Endothelial cell (in vitro differentiated cells): ENCODE measurements at places on chromosomes 3 and 15. TPM values are rescaled to one million over a fixed set of nuclear protein-coding genes. Genes with fewer than 3 reads are reported as not detected.

DNA sequence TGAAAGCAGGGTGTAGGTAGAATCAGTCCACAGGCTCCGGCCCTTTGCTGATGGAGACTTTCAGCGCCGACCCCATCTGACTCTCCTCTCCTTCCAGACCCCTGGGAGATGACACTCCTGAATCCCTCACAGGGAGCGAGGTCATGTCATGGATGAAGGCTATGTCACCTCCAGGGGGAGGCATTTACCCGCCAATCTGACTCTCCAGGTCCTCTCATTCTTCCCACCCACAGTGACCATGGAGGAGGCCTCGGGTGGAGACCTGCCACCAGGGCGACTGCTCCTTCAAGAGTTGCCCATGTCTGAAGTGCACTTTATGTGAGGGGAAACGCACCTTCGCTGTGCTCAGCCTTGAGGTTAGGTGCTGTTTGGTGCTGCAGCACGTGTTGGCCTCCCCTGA is 112.7 kb downstream of the KLF13 start:
- H3K27me3 ChIP-seq, result peaks cover 13% of the 10 kb centered on the region
- DNase-seq, result peak; percentile 62
- H3K36me3 ChIP-seq, result no peaks in the 10 kb centered on the region
- peaks cover 20% of the 10 kb centered on the region for H3K4me1 ChIP-seq
- no peak overlapping the region for H3K4me3 ChIP-seq

DNA sequence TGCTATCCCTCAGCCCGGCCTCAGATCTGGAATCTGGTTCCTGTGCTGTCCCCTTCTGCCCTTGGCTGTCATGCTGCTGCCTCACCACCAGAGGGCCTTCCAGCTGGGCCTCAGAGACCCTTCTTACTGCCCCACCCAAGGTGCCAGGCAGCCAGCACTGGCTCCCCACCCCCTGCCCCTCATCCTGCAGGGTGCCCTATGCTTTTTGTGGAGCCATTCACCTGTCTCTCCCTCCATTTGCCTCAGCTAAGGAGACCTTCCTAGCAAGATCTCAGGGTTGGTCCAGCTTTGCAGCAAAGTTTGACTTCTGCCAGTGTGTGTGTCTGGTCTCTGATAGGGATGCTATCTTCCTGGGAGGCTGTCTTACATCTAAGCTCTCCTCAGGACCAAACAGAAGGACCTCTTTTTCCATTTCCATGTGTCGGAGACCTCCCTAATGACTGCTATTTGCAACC is 1.9 kb upstream of the VWA5B2 start:
- no peak overlapping the region for H3K4me3 ChIP-seq
- H3K36me3 ChIP-seq, result peaks cover 8% of the 10 kb centered on the region
- no peak overlapping the region for H3K27ac ChIP-seq
- peaks cover 11% of the 10 kb centered on the region for H3K4me1 ChIP-seq

- H3K4me1 ChIP-seq, result peaks cover 2% of the 10 kb centered on the region
- H3K27ac ChIP-seq, result no peak overlapping the region
- H3K4me3 ChIP-seq, result no peak overlapping the region
- no peaks in the 10 kb centered on the region for H3K36me3 ChIP-seq
Observed at GRCh38 chr15:47731230-47731629, 13.9 kb downstream of the SEMA6D start.

DNA sequence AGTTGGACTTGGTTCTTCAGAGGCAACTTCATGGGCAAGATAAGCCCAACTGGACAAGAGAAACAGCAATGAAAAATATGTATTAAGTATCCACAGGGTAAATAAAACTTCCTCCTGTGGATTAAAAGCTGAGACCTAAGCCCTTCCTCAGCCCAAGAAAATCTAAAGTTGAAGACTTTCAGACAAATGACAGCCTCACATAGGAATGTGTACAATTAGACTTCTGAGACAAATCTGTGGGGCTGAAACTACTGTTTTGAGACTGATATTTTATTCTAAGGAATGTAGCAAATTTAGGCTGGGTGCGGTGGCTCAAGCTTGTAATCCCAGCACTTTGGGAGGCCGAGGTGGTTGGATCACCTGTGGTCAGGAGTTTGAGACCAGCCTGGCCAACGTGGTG is 74.2 kb upstream of the IL12A start:
- H3K27ac ChIP-seq, result no peak overlapping the region
- DNase-seq, result no peak
- H3K4me1 ChIP-seq, result peaks cover 5% of the 10 kb centered on the region
- H3K4me3 ChIP-seq, result no peak overlapping the region
- no peaks in the 10 kb centered on the region for H3K36me3 ChIP-seq

DNA sequence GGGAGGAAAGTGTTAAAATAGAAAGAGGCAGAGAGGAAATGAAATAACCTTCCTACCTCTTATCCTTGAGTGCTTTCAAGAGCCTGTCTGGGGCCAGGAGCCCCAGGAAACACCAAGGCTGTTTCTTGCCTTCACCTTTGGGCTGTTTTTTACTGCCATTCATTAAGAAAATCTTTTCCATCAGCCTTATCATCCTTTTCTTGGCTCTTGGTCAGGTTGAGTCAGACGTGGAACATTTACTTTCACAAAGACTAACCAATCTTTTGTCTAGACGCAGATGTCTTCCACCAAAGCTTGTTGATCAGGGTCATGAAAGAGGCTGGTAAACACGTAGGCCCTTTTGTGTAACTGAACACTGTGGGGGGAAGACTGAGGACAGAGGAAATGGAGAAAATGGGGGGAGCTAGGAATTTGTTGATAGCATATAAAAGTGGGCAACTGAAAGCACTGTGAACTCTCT is 151.0 kb upstream of the THBS1 start:
- H3K4me1 ChIP-seq, result peaks cover 10% of the 10 kb centered on the region
- H3K4me3 ChIP-seq, result no peak overlapping the region
- peaks cover 4% of the 10 kb centered on the region for H3K27me3 ChIP-seq
- no peaks in the 10 kb centered on the region for H3K36me3 ChIP-seq
- no peak for DNase-seq

PRSS50 gene
- total RNA-seq, result 0.38 TPM

DNA sequence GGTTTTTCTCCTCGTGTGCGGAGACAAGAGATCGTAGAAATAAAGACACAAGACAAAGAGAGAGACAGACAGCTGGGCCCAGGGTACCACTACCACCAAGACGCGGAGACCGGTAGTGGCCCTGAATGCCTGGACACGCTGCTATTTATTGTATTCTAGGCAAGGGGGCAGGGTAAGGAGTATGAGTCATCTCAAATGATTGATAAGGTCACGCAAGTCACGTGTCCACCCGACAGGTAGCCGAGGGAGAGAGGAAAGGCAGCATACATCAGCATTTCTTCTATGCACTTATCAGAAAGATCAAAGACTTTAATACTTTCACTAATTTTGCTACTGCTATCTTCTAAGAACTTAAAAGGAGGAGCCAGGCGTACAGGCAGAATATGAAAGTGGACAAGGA is 28.2 kb downstream of the MYL3 start:
- H3K4me1 ChIP-seq, result no peaks in the 10 kb centered on the region
- H3K27me3 ChIP-seq, result peaks cover 2% of the 10 kb centered on the region
- H3K4me3 ChIP-seq, result no peak overlapping the region
- H3K36me3 ChIP-seq, result peaks cover 20% of the 10 kb centered on the region
- H3K27ac ChIP-seq, result no peak overlapping the region

- DNase-seq, result no peak
- H3K27me3 ChIP-seq, result no peaks in the 10 kb centered on the region
- H3K36me3 ChIP-seq, result no peaks in the 10 kb centered on the region
- no peak overlapping the region for H3K27ac ChIP-seq
- no peak overlapping the region for H3K4me3 ChIP-seq
Observed at GRCh38 chr3:68819361-68819760, 113.0 kb downstream of the TAFA4 start.

DNA sequence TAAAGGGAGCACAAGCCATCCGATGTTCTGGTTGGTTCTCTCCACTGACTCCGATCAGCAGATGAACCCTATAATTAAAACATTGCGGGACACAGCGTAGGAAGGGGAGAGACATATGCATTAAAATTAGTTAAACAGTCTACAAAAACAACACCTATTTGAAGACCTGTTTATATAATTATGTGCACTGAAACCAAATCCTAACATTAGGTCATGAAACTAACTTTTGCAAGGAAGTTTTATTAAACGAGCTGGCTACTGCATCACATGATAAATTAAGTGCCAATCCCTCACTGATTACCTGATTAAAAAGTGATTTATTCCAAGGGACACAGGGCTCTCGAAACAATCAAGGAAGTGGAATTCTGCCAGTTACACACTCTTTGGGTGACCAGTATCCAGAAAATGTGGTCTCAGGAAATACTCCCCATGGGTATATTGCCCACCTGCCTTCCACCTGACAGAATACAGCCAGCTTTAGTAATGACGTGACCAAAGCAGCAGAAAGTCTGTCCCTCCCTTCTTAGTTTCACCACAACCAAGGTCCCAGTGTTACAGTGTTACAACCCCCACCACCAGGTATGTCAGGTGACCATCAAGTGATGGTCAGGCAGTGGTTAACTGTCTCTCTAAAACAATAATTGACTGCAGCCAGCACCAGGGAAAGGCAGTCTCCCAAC is 69.5 kb downstream of the HERC1 start:
- no peak overlapping the region for H3K4me3 ChIP-seq
- H3K36me3 ChIP-seq, result peaks cover 6% of the 10 kb centered on the region
- peaks cover 3% of the 10 kb centered on the region for H3K27me3 ChIP-seq
- H3K27ac ChIP-seq, result peak overlapping the region; percentile 27
- peaks cover 32% of the 10 kb centered on the region for H3K4me1 ChIP-seq
- DNase-seq, result no peak

AHSG gene
- not detected for total RNA-seq

DNA sequence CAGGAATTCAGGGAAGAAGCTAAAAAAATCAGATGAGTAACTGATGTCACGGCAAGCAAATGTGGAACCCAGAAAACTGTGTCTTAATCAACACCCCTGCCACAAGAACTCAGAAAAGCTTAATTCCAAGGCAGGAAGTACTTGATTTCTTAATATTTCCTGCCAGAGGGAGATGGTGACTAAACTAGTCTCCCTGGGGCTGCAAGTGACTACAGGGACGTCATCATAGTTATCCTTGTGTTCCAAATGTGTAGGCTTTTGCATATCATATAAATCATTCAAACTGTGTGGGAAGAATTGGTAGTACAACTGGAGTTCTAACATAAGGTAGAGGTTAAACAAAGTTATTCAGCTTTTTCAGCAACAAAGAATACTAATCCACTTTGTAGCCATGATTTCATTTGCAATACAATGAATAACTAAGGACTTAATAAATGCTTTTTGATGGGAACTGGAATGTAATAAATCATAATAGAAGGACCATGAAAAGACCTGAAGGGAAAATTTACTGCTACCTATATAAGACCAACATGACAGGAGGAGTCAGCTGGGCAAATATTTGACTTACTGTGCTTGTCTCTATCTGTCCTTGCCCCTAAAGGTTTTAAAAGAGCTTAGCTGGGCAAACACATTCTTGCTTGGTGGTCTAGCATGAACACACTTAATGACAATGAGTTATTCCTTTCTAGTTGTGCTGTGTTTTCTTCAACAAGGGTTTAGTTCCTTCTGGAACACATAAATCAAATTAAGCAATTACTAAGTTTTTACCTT is 76.0 kb upstream of the NECTIN3 start:
- no peaks in the 10 kb centered on the region for H3K27me3 ChIP-seq
- no peaks in the 10 kb centered on the region for H3K36me3 ChIP-seq
- no peak overlapping the region for H3K4me3 ChIP-seq
- H3K4me1 ChIP-seq, result peaks cover 4% of the 10 kb centered on the region
- no peak for DNase-seq

- peak; percentile 18 for DNase-seq
- H3K4me1 ChIP-seq, result peaks cover 26% of the 10 kb centered on the region
- H3K4me3 ChIP-seq, result no peak overlapping the region
- no peak overlapping the region for H3K27ac ChIP-seq
- H3K36me3 ChIP-seq, result no peaks in the 10 kb centered on the region
Observed at GRCh38 chr15:52803467-52804306, 13.6 kb upstream of the ONECUT1 start.

- no peak overlapping the region for H3K4me3 ChIP-seq
- H3K27me3 ChIP-seq, result no peaks in the 10 kb centered on the region
- H3K4me1 ChIP-seq, result no peaks in the 10 kb centered on the region
Observed at GRCh38 chr3:109081746-109082510, 36.0 kb downstream of the MORC1 start.

DNA sequence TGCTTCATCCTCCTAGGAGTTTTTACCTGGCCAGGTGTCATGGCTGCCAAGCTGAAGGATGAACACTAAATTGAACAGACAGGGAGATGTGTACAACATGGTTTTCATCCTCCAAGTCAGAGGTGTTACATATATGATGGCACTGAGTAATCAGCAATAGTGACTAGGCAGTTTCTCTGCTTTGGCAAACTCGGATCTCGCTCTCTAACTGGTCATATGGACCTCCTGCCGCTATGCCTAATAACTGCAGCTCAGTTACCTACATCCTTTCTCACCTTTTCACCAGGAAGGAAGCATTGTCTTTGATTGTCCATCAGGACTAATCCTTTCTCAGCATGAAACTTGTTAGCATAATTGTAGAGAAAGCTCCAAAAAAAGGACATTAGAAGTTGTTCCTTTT is 175.9 kb upstream of the PLSCR5 start:
- no peaks in the 10 kb centered on the region for H3K27me3 ChIP-seq
- H3K36me3 ChIP-seq, result no peaks in the 10 kb centered on the region
- H3K27ac ChIP-seq, result no peak overlapping the region
- H3K4me1 ChIP-seq, result no peaks in the 10 kb centered on the region
- H3K4me3 ChIP-seq, result no peak overlapping the region
- no peak for DNase-seq

FBN1 gene
- total RNA-seq, result 54.0 TPM

GRCh38 chr3:124361566-124361965 is 368.7 kb upstream of the UMPS start:
- no peak overlapping the region for H3K4me3 ChIP-seq
- DNase-seq, result no peak
- peaks cover 38% of the 10 kb centered on the region for H3K4me1 ChIP-seq
- peaks cover 7% of the 10 kb centered on the region for H3K27me3 ChIP-seq
- peaks cover 59% of the 10 kb centered on the region for H3K36me3 ChIP-seq

RLBP1 gene
- total RNA-seq, result not detected

CHL1 gene
- total RNA-seq, result not detected

DNA sequence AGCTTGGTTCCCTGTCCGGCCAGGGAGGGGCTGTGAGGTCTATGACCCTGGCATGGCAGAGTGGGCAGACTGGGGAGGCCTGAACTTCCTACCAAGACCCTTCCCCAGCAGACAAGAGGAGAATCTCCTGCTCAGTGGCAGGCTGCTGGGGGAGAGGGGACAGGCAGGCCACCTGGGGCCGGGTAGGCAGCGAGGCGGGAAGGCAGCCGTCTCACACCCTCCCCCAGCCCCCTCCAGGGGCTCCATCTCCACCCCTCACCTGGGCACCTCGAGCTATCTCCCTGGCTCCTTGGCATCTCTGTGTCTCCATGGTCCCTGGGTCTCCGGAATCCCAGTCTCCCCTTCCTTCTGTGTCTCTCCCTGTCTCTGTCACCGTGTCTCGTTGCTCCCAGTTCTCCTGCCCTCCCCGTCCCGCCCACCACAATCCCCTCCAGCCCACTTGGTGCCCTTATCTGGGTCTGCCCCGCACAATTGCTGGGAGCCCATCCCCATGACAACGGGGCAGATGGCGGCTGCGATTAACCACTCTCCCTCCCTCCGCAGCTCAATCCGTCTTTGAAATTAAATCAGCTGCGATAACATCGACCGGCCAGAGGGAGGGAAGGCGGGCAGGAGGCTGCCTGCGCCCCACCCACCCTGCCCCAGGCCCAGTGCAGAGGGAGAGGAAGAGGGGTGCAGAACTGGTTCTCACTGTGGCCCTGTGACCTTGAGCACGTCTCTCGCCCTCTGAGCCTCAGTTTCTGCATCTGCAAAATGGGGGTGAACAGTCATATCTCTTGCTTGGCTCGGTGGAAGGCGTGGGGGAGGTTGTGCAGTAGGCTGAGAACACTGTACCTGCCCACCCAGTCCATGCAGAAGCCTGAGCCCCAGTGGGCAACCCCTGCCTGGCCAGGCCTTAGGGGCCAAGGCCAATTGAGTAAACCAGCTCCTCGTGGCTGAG is 9.6 kb downstream of the DNAJB8 start:
- peaks cover 7% of the 10 kb centered on the region for H3K36me3 ChIP-seq
- H3K27ac ChIP-seq, result no peak overlapping the region
- H3K27me3 ChIP-seq, result peaks cover 11% of the 10 kb centered on the region
- no peak overlapping the region for H3K4me3 ChIP-seq
- DNase-seq, result no peak
